ENCODE measurements at places on chromosomes 16 and 17. TPM values are rescaled to one million over a fixed set of nuclear protein-coding genes. Genes with fewer than 3 reads are reported as not detected.

The IL17C gene
- not detected for total RNA-seq

The RGS11 gene
- 14.8 TPM for total RNA-seq

The C16orf86 gene
- total RNA-seq = 3.7 TPM

The ACSM3 gene
- total RNA-seq = 8.9 TPM

The PLLP gene
- 8.2 TPM for total RNA-seq

The CEMP1 gene
- total RNA-seq = not detected

The IRX6 gene
- 0.34 TPM for total RNA-seq

The SKAP1 gene
- 0.88 TPM for total RNA-seq

The NPIPA3 gene
- 0.77 TPM for total RNA-seq

The MYO15A gene
- 0.71 TPM for total RNA-seq

The SLFN12L gene
- 1.3 TPM for total RNA-seq

The ASIC2 gene
- total RNA-seq = not detected

The CHST6 gene
- total RNA-seq = 4.6 TPM

The CHD3 gene
- 32.9 TPM for total RNA-seq

The CD300LG gene
- total RNA-seq = 14.5 TPM

The HSPB9 gene
- not detected for total RNA-seq

The KRT25 gene
- not detected for total RNA-seq

The SULT1A4 gene
- 4.0 TPM for total RNA-seq

The CDC6 gene
- total RNA-seq = 1.9 TPM

The DHX58 gene
- 6.4 TPM for total RNA-seq

The TMEM219 gene
- total RNA-seq = 78.8 TPM

The ATMIN gene
- total RNA-seq = 19.4 TPM

The ABCA8 gene
- 72.2 TPM for total RNA-seq

The SMIM22 gene
- total RNA-seq = not detected

Data from left cardiac atrium (tissue), 4 donors.